ENCODE measurements at places on chromosomes 1 and 21.

DNA sequence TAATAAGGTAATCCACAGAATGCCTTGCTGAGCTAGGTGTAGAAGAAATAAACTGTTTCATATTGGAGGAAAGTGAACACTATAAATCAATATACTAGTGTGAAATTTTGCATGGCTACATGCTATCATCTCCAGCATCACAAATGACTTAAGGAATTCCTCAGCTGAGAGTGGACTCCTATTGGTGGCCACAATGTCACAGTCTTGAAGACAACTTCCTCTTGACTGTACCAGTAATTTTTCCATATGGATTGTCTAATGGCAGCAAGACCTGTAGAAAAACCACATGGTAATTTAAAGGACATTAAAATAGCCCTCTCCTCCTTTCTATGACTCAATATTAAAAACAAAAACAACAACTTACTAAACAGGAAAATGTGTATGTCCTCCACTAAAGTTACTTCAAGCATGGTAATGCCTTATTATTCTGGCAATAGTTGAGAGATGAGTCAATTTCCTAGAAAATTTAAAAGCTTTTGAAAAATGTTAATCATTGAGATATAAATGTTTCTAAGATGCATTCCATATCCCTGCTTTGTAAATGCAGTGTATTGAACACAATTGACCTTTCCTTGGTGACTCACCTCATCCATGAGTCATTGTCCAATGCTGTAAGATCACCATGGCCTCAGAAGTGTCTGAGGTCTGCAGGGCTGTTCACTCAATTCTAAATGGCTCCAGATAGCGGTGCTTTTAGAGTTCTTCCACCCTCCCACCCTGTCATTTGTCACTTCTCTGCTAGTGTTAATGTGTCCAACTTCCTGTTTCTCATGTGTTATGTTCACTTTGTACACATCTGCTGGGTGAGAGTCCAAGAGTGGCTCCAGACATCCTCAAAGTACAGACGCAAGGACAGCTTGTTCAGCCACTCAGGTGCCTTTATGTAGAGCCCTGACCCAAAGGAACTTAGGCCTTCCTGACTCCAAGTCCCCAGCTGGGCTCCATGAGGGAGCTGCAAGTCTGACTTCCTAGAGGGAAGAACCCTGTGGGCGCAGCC, 32.8 kb upstream of the DNASE2B start:
- DNase-seq, result peak; percentile 15

DNA sequence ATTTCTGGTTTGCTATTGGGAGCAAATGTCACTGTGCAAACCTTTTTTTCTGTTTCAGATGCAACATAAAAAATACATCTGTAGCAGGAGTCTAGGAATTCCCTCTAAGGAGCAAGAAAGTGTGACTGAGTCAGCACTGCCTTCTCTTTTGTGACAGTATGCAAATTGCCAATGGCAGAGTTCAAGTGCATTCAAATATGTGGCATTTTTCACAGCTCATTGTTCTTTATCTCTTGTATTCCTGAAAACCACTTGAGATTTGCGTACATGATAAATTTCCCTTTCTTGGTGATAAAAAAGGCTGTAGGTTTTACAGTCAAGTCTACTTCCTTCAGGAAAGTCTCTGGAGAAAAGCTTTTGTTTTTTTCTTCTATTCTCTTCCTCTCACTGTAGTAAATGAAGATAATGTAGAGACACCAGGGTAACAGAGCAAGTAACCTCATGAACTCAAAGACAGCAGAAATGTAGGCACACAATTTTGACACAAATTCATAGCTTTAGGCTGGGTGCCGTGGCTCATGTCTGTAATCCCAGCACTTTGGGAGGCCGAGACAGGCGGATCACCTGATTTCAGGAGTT, 129.7 kb upstream of the L1TD1 start:
- DNase-seq, result no peak

- no peak for DNase-seq
Measured at GRCh38 chr1:116808200-116808847, 54.1 kb downstream of the CD2 start.

DNA sequence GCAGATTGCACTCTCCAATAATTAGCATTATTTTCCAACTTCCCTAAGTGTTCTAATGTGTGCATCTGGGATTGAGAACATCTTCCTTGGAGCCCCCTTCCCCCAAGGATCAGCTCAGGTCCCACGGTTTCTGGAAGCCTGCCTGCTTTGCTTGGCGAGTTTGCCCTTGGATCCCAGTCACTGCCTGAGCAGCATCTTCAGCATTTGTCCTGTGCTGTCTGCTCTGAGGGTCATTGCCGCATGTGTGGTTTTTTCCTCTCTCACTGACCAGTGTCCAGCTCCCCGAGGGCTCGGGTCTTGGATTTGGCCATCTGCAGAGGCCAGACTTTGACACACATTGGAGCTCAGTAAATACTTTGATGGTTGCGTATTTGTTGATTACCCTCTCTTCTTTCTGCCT, 18.1 kb downstream of the VANGL2 start:
- no peak for DNase-seq

- no peak for DNase-seq
Measured at GRCh38 chr1:30981172-30981571, 72.6 kb upstream of the SDC3 start.

DNA sequence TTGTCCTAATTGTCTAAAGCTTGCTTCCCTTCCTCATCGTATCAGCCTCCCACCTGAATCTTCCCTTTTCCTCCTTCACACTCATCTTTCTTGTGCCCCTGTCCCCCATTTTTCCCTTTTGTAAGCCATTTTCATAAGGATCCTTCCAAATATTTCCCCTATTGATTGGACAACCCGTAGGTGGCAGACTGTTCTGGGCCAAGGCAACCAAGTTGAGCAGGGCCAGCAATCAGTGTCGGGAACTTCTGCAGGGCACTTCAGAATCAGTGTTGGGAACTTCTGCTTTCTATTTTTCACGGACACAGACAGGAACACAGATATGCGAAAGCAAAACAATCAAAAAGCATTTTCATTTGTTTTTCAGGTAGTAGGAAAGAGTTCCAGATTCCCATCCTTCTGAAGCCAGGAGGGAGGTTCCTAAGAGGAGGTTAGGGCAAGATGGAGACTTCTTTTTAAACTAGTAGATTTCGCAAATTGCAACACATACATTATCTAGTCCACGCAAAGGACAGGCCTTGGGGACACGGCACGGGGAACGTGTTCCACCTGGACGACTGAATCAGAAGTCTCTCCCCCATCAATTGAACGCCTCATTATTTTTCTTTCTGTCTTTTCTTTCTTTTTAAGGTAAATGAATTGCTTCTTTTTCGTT, 691 bp upstream of the MPZL1 start:
- DNase-seq, result peak; percentile 61

Data from OCI-LY7 (cell line).